ENCODE measurements at places on chromosomes 7 and 10.

DNA sequence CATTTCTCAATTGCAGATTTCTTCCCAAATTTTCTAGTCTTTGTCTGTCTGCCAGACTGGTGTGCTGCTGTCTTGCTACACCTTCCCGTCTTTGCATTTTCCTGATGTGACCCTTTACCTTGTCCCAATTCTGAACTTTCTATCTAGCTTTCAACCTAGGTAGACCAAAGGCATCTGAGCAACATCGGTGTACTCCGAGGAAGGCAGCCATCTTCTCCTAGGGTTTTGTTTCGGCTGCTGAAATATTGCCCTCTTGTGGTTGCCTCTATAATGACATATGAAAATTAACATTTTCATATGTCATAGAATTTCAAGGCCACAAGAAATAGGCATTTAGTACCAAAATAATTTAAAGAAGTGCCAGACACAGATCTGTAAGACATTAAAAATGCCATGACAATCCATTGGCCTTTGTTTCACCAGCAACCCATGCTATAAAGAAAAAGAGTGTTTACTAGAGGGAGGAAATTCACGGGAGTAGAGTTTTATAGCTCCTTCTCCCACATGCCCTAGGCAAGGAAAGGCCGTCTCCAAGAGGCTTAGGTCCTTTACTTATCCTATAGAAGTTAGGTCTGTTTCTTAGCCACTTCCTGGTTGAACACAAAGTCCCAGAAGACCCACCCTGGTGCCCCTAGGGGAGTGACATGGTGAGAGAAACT, 23.4 kb downstream of the OR9A2 start:
- DNase-seq = peak; percentile 14

DNA sequence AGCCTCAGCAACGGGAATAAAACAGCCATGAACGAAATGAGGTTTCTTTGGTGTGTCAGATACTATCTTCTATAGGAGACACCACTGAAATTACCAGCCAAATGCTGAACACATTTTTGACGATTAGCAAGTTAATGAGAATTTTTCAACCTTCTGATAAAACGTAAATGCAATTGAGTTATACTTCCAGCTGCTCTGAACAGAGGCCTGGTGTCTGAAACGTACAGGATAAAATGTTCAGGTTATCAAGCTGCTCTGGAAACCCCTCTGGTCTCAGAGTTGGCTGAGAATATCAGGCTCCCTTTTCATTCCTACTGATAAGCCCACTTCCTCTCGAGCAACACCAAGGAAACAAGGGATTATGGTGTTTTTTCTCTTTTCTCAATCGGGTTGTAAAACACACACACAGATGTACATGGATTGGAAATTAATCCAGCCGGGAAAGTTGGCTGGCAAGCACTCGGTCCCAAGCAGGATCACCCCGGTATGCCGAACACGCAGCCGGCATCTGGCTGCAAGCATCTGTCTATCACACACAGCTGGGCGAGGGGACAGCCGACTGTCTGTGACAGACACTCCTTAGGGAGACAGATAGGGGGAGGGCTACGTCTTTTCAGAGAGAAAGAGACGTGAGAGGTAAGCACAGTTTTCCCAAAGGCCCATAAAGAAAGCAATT, 171.8 kb downstream of the PRKAG2 start:
- no peak for DNase-seq

- no peak for DNase-seq
Observed at GRCh38 chr10:30171601-30172000, 112.2 kb upstream of the JCAD start.

- DNase-seq = peak; percentile 5
Observed at GRCh38 chr10:89207801-89208551, 859 bp upstream of the CH25H start.

GRCh38 chr10:104297697-104298660, 29.0 kb downstream of the GSTO2 start:
- peak; percentile 49 for DNase-seq

- DNase-seq = no peak
Observed at GRCh38 chr10:51073453-51074237, 642 bp upstream of the PRKG1 start.

- DNase-seq = no peak
Observed at GRCh38 chr10:32953277-32953927, 4.6 kb downstream of the ITGB1 start.

GRCh38 chr10:76523246-76523645, 1091.8 kb downstream of the LRMDA start:
- DNase-seq = no peak

DNA sequence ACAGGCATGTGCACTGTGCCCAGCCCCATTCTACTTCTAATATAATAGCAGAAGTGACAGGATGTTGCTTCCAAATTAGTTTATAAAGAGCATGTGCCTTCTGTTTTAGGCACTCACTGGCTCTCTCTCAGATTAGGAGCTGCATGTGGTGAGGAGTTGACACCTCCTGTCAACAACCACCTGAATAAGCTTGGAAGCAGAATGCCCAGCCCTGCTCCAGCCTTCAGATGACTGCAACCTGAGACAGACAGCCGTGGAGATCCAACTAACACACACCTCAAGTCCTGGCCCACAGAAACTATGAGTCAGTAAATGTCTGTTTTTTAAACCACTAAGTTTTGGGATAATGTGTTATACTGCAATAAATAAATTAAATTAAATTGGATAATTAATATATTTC, 54.5 kb downstream of the PARD3 start:
- DNase-seq = no peak

GRCh38 chr10:76432016-76433012, 1000.9 kb downstream of the LRMDA start:
- DNase-seq = no peak

- DNase-seq = no peak
Observed at GRCh38 chr10:108808228-108808627, 1115.1 kb downstream of the XPNPEP1 start.

DNA sequence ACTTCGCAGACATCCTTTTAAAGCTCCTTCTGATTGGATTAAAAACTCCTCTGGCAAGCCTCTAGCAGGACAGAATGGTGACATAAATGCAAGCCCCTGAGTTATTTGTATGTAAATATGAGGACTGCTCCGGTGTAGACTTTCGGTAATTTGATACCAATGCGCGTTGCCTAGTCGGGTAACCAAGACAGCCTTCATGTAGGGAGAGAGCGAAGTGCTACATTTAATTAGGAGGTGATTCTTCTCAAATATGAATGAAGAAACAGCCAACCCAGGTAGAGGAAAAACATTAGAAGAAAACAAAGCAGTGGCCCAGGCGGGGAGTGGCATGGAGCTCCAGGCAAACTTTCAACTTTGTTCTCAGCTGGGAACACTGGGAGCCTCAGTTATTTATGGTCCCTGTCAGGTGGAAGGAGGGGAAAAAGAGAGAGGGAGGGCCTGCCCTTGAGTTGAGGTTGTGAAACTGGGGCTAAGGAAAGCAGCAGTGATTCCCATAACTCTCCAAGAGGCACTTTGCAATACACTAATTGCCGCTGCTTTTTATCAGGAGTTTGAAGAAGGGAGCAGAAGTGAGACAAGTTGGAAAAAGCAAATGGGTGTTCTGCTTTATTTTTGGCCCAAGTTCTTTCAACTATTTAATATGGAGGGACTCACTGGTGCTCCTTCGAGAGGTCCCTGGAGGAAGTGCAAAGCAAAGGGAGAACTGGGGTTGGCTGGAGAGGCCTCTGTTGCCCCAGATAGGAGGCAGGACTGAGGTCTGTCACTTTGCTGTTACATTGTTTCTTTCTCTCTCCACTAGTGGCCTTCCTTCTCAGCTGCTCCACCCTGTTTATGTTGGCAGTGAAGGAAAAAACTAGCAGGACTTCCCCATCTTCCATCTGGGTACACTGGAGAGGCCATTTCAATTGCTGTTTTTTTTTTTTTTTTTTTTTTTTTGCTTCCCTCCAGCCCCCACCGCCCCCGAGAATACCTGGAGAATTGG, 234.6 kb upstream of the CCDC6 start:
- DNase-seq = no peak

- peak; percentile 82 for DNase-seq
Observed at GRCh38 chr10:103966671-103967447, at the start of gene SLK. Gene SLK (plus strand): TSS chr10:103967140. CDS start chr10:103967746, 606 bp downstream.

- no peak for DNase-seq
Observed at GRCh38 chr10:10831085-10831484, 186.6 kb upstream of the CELF2 start.

- DNase-seq = peak; percentile 65
Observed at GRCh38 chr10:114499630-114500190, 95.4 kb upstream of the AFAP1L2 start.

DNA sequence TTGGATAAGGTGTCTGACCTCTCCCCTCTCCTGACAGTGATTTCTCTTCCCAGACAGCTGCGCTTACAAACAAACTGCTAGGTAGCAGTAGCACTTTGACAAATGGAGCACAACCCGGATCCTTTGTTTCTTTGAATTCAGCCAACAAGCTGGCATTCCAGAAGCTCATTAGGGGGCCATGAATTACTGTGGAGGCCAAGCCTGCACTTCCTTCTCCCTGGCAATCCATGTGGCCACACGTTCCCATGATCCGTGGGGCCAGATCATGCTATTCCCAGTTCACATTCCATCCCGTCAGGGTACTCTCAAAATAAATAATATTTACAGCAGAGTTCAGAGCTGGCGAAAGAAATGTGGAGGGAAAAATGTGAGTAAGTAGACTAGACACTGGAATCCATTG, 172.4 kb downstream of the PRPF18 start:
- no peak for DNase-seq

DNA sequence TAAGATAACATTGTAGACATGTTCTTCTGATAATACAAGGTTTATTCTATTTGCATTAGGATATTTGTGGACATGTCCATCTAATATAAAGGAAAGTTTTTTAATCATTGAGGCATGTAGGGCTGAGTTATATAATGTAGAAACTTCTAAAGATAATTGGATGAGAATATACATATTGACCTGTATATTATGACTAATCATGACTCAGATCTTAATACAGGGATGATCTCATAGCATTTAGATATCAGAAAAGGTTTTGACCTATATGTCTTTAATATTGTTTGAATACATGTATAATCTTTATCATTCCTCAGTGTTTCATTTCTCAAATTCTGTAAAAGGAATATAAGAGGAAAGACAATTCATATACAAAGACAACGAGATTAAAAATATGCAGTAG, 39.2 kb downstream of the CD36 start:
- DNase-seq = no peak

GRCh38 chr7:66333443-66333842, 128.3 kb downstream of the TPST1 start:
- no peak for DNase-seq

- peak; percentile 47 for DNase-seq
Observed at GRCh38 chr10:7409045-7409731, 1.6 kb downstream of the SFMBT2 start.

- no peak for DNase-seq
Observed at GRCh38 chr10:98193037-98193436, 58.6 kb downstream of the R3HCC1L start.

DNA sequence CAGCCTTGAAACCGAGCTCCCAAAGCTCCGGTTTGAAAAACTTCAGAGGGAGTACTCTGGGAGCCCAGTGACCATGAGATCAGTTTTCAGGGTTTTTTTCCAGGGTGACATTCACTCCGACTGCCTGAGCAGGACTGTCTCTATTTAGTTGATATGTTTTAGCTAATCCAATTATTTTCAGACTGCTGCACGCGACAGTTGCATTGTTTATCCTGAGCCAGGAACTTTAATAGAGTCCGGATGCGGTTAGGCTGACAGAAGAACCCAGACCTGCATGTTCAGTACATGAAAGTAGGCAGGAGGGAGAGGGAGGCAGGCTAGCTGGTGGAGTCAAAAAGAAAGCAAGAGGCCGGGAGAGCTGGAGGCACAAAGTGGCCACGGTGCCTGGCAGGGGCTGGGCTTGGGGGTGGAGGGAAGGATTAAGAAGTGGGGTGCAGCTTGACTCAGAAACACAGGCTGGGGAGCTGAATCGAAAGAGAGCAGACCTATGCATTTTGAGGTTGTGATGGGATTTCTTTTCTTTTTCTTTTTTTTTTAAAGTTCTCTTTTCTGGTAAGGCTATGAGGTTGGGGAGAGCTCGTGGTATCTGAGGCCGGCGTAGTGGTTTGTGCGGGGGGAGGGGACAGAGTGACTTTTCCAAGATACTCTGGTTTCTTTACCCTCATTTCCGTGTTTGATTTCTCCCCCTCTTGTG, 5.7 kb downstream of the GATA3 start:
- DNase-seq = peak; percentile 72

DNA sequence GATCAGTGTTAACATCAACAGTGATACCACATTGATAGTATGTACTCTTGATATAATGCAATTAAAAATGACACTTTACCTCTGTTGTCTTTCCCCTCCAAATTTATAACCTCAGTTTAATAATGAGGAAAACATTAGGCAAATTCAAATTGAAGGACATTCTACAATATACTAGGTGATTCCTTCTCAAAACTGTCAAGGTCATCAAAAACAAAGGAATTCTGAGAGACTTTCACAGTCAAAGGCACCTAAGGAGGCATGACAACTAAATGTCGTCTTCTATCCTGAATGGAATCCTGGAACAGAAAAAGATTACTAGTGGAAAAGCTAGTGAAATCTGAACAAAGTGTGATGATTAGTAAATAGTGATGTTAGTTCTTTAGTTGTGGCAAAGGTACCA, 22.3 kb upstream of the NXPH1 start:
- DNase-seq = no peak

GRCh38 chr7:144142187-144142586, 19.2 kb downstream of the OR2A14 start:
- DNase-seq = no peak

GRCh38 chr7:87370660-87371180, 25.3 kb downstream of the CROT start:
- no peak for DNase-seq

DNA sequence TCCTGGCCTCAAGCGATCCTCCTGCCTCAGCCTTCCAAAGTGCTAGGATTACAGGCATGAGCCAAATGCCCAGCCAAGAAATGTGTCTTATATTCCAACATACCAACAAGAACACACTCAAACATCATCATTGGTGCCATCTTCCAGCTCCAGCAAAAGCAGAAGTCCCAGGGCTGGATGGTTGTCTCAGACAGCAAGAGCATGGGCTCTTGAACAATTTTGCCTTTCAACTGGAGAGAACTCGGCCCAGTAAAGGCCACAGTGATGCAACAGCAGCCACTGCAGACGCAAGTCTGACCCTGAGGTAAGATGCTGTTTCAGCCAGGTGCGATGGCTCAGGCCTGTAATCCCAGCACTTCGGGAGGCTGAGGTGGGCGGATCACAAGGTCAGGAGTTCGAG, 52.8 kb upstream of the NFE2L3 start:
- no peak for DNase-seq

Data from stimulated activated CD4-positive, alpha-beta T cell treated with anti-CD3 and anti-CD28 coated beads, Interleukin-2, amount 100 ng/mL, for 48 hours (primary cell).